T-helper 17 cell (primary cell): ENCODE measurements at places on chromosomes 6 and 20. TPM values are rescaled to one million over a fixed set of nuclear protein-coding genes. Genes with fewer than 3 reads are reported as not detected.
A peak's percentile ranks its signal among the peaks of the same experiment; 100 is the strongest.

GRCh38 chr6:154112181-154112809, 73.3 kb downstream of the OPRM1 start:
- no peak overlapping the region for H3K4me3 ChIP-seq
- peaks cover 49% of the 10 kb centered on the region for H3K27me3 ChIP-seq
- H3K4me1 ChIP-seq = no peaks in the 10 kb centered on the region

ELOVL4 gene
- total RNA-seq = 5.1 TPM

PAX1 gene
- not detected for total RNA-seq

DNA sequence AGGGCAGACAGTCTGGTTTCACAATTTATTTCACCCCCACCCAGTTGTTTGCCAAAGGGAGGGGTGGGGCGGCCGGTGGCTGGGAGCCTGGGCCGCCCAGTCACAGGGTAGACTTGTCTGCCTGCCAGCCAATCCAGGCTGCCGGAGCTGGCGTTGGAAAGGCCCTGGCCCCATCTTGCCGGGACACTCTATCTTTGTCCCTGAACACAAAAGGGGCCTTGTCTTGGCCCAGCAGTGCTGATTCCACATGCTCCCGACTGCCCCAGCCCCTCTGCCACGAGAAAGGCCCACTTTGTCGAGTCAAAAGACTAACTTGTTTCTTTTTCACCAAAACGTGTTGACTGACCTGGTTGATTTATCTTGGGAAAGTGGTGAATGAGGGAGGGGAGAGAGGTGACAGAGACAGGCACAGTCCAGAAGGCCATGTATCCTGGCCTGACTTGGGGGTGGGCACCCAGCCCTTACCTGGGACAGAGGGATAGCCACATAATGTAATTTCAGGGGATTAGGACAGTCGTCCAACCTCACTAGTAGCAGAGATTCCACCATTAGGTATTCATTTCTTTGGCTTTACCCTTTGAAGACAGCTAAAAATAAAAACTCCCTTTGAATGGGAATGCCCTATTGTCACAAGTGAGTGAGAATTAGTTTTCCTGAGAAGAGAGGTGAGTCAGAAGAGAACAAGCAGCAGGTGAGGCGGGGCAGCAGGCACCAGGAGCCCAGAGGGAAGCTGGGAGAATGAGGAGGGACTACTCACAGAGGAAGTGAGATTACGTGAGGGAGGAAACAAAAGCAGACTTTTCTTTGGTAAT, 67.0 kb upstream of the SIRPA start:
- H3K36me3 ChIP-seq = no peaks in the 10 kb centered on the region
- H3K27ac ChIP-seq = no peak overlapping the region

DNA sequence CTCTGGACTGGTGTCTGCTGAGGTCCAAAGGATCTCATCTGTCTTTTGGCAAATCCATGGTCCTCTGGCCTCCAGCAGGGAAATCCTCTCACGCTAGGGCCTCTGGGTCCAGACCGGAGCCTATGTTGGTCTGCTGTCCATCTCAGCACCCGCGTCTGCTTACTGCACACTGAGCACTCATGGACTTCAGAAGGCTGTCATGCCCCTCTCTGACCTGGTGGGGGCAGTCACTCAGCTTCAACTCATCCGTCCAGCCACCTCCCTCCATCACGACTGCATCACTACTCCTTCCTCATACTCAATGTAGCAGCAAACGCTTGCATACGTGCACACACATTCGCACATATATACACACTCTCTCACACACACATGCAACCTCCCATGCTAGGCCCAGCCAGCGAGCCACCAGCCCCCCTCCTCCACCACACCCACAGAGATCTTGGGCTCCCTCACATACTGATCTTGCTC, 33.3 kb downstream of the GABRR2 start:
- H3K27me3 ChIP-seq = peaks cover 5% of the 10 kb centered on the region
- no peak overlapping the region for H3K27ac ChIP-seq
- no peaks in the 10 kb centered on the region for H3K36me3 ChIP-seq
- peaks cover 17% of the 10 kb centered on the region for H3K4me1 ChIP-seq

GRCh38 chr20:2625062-2625461, 27.4 kb upstream of the NOP56 start:
- peaks cover 19% of the 10 kb centered on the region for H3K27me3 ChIP-seq
- no peaks in the 10 kb centered on the region for H3K4me1 ChIP-seq
- H3K27ac ChIP-seq = no peak overlapping the region
- peaks cover 2% of the 10 kb centered on the region for H3K36me3 ChIP-seq
- DNase-seq = no peak

MRAP2 gene
- not detected for total RNA-seq

- DNase-seq = no peak
- peaks cover 19% of the 10 kb centered on the region for H3K27me3 ChIP-seq
- H3K27ac ChIP-seq = no peak overlapping the region
- H3K36me3 ChIP-seq = peaks cover 3% of the 10 kb centered on the region
- no peak overlapping the region for H3K4me3 ChIP-seq
Measured at GRCh38 chr6:34020807-34021553, 124.9 kb downstream of the GRM4 start.

DNA sequence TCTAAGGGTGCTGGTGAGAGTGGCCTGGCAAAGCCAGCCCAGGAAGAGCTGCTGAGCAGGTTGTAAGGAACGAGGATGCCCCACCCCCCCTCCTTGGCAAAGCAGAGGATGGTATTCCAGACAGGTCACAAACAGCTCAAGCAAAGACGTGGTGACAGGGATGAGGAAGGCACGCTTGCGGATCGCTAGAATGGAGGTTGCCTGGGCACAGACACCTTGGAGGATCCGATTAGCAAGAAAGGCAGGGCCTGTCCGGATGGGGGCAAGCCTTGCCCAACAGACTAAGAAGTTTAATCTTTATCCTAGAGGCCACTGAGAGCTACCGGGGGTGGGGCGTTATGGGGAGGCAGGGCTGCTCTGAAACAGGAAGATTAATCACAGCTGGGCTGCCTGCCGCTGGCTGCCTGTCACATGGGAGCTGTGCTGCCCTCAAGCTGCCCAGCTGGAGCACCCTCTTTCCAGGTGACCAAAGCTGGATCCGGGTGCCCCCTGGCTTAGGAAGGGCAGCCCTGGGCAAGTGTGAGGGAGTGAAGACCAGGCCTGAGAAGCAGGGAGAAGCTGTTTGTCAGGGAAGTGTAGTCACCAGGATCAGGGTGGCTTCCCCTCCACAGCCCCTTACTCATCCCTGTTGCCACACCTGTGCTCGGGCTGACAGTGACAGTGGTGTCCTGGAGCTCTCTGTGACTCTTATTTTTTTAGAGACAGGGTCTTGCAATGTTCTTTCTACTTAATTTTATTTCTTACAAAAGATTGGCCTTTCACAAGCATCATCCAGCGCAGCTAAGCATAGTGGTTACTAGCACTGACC, 9.1 kb upstream of the MAPK13 start:
- peak overlapping the region; percentile 100 for H3K27ac ChIP-seq
- peaks cover 76% of the 10 kb centered on the region for H3K4me1 ChIP-seq
- H3K4me3 ChIP-seq = peak overlapping the region; percentile 96
- H3K27me3 ChIP-seq = no peaks in the 10 kb centered on the region

SLC35F1 gene
- total RNA-seq = not detected

KIAA1586 gene
- 11.9 TPM for total RNA-seq

OR2J3 gene
- not detected for total RNA-seq

GRCh38 chr6:170108890-170109587, 181.8 kb downstream of the DLL1 start:
- DNase-seq = no peak
- H3K27me3 ChIP-seq = peaks cover 33% of the 10 kb centered on the region
- H3K4me1 ChIP-seq = peaks cover 2% of the 10 kb centered on the region
- H3K4me3 ChIP-seq = no peak overlapping the region

TOX2 gene
- 1.7 TPM for total RNA-seq

DNA sequence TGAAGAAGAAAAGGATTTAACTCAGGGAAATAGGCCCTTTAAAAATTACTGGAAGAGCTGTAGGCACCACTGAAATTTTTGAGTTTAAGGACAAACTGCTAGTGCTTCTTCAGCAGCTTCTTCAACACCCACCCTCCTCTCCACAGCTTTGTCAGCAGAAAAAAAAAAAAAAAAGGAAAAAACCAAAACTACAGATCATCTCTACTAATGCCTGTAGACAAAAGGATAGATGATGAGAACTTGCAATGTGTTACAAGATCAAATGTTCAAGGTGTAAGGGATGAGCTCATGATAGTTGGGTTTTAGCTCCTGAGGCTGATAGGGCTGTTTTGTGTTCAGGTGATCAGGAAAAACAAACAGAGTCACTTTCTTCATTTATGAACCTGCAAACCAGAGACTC, 55.2 kb upstream of the PREP start:
- DNase-seq = no peak
- H3K27ac ChIP-seq = peak overlapping the region; percentile 27
- H3K4me3 ChIP-seq = peak overlapping the region; percentile 28

DNA sequence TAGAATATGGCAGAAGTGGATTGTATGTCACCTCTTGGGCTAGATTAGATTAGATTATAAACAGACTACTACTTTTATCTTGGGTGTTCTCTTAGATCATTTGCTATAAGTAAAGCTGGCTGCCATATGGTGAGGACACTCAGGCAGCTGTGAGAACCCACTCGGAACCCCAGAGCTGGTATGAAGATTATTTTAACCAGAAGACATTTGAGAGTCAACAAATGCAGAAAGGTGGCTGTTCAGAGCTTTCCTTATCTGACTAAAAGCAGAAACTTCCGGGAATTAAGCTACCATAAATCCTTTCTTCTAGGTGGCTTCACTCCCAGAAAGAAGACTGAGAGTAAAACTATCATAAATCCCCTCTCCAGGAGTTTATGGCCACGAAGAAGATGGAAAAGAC, 91.9 kb downstream of the RNGTT start:
- no peak overlapping the region for H3K27ac ChIP-seq
- no peak for DNase-seq
- H3K4me3 ChIP-seq = no peak overlapping the region
- peaks cover 17% of the 10 kb centered on the region for H3K4me1 ChIP-seq
- H3K36me3 ChIP-seq = peaks cover 7% of the 10 kb centered on the region

GRCh38 chr20:37693242-37693634, 592 bp upstream of the CTNNBL1 start:
- peaks cover 29% of the 10 kb centered on the region for H3K4me1 ChIP-seq
- peaks cover 36% of the 10 kb centered on the region for H3K27me3 ChIP-seq
- peaks cover 5% of the 10 kb centered on the region for H3K36me3 ChIP-seq
- H3K4me3 ChIP-seq = peak overlapping the region; percentile 100
- H3K27ac ChIP-seq = no peak overlapping the region

DNA sequence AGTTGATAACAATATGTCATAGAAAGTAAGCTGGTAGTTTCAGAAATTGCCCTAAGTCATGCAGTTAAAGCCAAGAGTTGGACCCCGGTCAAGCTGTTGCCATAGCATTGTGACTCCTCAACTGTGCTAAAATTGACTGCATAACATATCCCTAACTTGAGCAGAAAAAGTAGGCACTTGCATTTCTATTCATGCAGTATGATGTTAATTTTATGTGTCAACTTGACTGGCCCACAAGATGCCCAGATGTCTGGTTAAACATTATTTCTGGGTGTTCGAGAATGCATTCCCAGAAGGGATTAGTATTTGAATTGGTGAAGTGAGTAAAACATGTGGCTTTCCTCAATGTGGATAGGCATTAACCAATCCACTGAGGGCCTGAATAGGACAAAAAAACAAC, 136.4 kb downstream of the GPR63 start:
- H3K36me3 ChIP-seq = no peaks in the 10 kb centered on the region
- DNase-seq = no peak
- no peak overlapping the region for H3K27ac ChIP-seq
- H3K4me1 ChIP-seq = no peaks in the 10 kb centered on the region
- H3K4me3 ChIP-seq = no peak overlapping the region
- peaks cover 15% of the 10 kb centered on the region for H3K27me3 ChIP-seq

KCNQ5 gene
- total RNA-seq = 1.5 TPM

DNA sequence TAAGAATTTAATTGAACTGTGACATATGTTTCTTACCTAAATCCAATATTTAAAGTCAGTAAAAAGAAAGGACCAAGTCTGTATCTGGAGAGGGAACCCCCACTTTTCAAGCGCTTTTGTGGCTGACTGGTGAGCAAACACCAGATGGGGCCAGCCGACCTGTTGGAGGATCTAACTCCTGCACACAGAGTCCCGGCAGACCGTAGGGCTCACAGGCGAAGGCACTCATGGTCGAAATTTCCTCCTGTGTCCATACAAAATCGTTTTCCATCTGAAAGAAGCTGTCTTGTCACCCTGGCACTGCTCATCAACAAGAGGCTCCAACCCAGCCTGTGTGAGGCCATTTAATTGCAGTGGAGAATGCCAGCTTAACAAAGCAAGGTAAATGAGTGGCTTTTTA, 94.0 kb downstream of the SCML4 start:
- no peaks in the 10 kb centered on the region for H3K36me3 ChIP-seq
- DNase-seq = peak; percentile 41
- H3K4me1 ChIP-seq = peaks cover 52% of the 10 kb centered on the region
- peak overlapping the region; percentile 97 for H3K4me3 ChIP-seq
- H3K27me3 ChIP-seq = no peaks in the 10 kb centered on the region

- H3K27ac ChIP-seq = no peak overlapping the region
- H3K27me3 ChIP-seq = no peaks in the 10 kb centered on the region
- no peak overlapping the region for H3K4me3 ChIP-seq
- H3K36me3 ChIP-seq = no peaks in the 10 kb centered on the region
Measured at GRCh38 chr20:61072398-61072797, 179.7 kb upstream of the CDH4 start.

- peak overlapping the region; percentile 98 for H3K4me3 ChIP-seq
- peak; percentile 62 for DNase-seq
Measured at GRCh38 chr20:38875175-38875993, 50.8 kb upstream of the FAM83D start.

GRCh38 chr20:4720041-4720976, 1.4 kb upstream of the PRND start:
- H3K4me1 ChIP-seq = peaks cover 8% of the 10 kb centered on the region
- H3K36me3 ChIP-seq = no peaks in the 10 kb centered on the region
- DNase-seq = peak; percentile 53
- peaks cover 7% of the 10 kb centered on the region for H3K27me3 ChIP-seq

DNA sequence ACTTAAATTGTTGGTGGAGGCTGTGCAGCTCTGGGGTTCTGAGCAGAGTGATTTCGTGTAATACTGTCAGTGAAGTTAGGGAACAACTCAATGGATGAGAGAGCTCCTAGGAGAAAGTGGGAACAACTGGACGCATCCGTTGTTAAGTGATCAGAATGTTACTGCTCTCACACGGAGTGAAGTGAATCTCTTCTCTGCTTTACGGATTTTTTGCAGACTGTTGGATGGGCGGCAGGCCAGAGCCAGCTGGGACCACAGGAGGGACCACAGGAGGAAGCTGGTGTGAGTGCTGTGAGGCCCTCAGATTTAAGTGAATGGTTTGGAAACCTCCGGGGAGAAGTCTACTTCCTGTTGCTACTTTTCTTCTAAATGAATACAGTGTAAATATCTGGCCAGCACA, 23.7 kb upstream of the PPP1R14C start:
- no peak overlapping the region for H3K4me3 ChIP-seq
- H3K36me3 ChIP-seq = no peaks in the 10 kb centered on the region

DNA sequence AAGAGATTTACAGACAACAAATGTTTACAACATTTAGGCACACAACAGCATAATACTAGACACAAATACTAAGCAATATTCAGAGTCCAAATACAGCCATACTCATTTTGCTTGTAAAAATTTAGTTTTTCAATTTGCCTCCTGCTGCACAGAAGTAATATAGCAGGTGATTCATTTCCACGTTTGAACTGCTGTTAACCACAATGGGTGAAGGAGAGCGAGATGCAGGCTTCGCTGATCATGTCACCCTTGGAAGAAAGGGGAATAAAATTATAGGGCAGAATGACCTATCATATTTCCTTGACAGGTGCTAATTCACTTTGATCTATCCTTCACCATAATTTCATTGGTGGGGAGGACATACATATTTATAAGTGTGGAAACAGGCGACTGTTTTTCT, 643.8 kb upstream of the AGPAT4 start:
- no peaks in the 10 kb centered on the region for H3K4me1 ChIP-seq
- no peaks in the 10 kb centered on the region for H3K27me3 ChIP-seq
- DNase-seq = no peak
